Hippocampal formation (tissue), 2 donors: ENCODE measurements at places on chromosomes 13 and 19.

DNA sequence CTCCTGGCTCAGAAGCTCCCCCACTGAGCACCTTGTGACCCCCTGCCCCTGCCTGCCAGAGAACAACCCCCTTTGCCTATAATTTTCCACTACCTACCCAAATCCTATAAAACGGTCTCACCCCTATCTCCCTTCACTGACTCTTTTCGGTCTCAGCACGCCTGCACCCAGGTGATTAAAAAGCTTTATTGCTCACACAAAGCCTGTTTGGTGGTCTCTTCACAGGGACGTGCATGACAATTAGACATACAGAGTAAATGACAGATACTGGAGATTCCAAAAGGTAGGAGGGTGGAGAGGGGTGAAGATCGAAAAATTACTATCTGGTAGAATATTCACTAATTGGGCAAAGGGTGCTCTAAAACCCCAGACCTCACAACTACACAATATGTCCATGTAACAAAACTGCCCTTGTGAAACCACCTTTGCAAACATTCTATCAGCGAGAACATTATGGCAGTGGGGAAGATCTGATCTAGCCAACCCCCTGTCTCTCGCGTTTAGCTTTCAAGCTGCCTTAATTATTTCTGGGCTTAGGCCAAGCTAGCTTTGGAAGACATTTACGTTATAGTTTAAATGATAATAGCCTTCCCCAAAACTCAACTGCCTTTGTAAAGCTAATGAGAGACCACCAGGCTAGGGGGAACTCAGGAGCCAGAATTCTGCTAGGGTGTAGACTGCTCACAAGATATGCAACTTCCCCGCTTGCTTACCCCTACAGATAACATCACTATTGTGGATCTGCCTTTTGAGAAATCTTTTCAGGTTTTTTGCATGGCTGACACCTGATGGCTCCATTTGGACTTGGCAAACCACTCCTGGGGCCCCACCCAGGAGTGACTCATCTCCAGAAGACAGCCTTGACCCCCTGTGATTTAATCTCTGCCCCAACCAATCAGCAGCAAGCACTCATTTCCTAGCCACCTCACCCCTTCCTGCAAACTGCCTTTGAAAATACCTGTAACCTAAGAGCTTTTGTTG, 1534.0 kb upstream of the SPRY2 start:
- no peak for DNase-seq

DNA sequence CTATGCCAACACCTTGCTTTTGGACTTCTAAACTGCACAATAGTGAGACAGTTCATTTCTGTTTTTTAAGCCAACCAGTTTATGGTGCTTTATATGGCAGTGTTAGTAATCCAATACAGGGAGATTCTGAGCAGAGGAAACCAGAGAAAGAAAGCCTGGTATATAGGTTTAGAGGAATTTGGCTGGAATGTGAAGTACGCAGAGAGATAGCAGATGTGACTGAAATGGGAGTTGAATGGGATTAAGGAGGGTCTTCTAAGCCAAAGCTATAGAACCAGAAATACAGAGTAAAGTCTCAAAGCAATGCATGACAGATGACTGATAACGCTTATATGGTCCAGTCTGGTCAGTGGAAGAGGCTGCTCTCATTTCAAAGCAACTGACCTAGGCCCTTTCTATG, 453.7 kb downstream of the GPC6 start:
- no peak for DNase-seq

DNA sequence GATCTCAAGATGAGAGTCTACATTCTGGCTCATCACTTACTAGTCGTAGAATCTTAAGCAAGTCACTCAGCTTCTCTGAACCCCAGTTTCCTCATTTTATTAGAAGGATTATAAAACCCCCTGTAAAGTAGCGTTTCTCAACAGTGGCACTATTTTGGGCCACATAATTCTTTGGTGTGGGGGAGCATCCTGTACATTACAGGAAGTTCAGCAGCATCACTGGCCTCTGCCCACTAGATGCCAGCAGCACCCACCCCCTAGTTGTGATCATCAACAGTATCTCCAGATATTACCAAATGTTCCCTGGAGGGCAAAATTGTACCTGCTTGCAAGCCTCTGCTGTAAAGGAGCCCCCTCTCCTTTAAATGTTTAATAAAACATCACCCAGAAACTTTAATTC, 22.6 kb downstream of the STARD13 start:
- peak; percentile 24 for DNase-seq

GRCh38 chr13:31943591-31943990, 88.0 kb upstream of the FRY start:
- DNase-seq = no peak

GRCh38 chr13:19981685-19982238, 23.2 kb downstream of the ZMYM2 start:
- DNase-seq = no peak
